ENCODE measurements at places on chromosomes 4 and X. TPM values are rescaled to one million over a fixed set of nuclear protein-coding genes. Genes with fewer than 3 reads are reported as not detected.
A peak's percentile ranks its signal among the peaks of the same experiment; 100 is the strongest.

TENM3 gene
- 24.5 TPM for polyA plus RNA-seq

VEGFD gene
- polyA plus RNA-seq, result 0.06 TPM

DNA sequence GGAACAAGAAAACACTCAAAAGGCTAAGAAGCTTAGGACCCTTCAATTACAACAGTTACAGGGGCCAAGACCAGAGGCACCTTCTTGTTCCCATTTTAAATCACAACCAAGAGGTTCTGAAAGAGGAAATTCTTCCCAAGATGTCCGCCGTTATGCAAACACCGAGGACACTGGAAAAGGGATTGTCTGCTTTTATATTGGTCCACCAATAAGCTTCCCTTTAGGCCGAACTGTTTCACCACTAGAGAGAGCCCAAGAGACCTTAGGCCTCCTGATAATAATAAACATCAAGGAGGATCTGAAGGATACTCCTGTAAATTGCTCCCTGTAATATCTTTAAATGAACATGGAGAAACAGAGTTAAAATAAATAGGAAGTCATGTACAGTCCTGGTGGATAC is 92.6 kb upstream of the NLRP2B start:
- no peak for DNase-seq

DNA sequence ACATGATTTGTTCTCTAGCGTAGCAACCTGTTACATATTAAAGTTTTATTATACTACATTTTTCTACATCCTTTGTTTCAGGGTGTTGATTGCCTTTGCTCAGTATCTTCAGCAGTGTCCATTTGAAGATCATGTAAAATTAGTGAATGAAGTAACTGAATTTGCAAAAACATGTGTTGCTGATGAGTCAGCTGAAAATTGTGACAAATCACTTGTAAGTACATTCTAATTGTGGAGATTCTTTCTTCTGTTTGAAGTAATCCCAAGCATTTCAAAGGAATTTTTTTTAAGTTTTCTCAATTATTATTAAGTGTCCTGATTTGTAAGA is 2.4 kb downstream of the ALB start:
- DNase-seq, result no peak

- DNase-seq, result no peak
Measured at GRCh38 chr4:55393461-55394320, 2.1 kb upstream of the TMEM165 start.

DNA sequence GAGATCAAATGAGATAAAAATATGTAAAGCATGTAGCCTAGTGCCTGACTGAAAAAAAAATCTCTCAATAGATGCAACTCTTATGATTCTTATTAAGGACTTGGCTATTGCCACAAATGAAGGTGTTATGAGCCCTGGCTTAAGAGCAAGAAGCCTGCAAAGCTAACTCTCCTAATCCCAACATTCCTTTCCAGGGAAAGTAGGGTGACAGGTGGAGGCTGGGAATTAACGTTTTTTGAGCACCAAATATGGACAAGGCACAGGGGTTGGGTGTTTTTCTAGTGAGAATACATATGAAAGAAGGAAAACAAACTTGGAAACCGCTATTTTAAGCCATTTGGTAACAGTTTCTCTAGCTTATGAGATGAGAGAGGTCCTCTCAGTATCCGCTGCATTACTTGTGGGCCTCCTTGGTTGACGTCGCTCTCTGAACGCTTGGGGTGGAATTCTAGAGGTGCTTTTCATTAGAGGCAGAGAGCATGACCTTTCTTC is 2.4 kb downstream of the RHOH start:
- no peak for DNase-seq

- peak; percentile 37 for DNase-seq
Measured at GRCh38 chrX:104310090-104310489, 55.4 kb upstream of the ESX1 start.

DNA sequence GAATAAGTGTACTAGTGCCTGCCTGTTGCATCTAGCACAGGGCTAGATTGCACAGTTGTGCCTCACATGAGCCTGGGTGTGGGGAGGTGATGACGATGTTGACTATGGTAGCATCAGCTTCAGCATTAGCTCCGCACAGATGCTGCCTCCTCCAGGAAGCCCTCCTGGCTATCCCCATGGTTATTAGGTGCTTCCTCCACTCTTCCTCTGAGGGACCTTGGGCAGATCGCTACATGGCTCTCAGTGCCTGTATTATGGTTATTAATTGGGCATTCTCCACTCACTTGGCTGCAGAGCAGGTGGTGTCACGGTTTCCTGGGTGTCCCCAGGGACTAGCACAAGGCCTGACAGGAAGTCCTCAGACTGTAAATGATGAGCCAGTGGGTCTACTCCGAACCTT is 325.6 kb downstream of the ARHGAP10 start:
- DNase-seq, result no peak

DNA sequence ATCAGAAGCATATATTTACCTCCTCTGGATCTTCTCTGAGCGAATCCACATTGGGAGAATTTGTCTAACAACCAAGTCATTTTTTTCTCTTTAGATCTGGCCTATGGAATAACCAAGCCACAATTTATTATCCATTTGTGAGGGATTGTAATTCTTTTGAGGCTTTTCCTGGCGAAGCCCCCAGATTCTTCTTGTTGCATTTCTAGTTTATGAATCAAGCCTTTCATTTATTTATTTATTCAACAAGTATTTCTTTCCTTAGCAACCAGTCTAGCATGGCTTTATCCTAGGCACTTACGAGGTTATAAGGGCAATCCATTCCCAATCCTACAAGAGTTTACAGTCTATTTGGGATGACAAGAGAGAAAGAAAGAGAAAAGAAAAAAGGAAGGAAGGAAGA is 18.4 kb upstream of the FNIP2 start:
- no peak for DNase-seq

DNA sequence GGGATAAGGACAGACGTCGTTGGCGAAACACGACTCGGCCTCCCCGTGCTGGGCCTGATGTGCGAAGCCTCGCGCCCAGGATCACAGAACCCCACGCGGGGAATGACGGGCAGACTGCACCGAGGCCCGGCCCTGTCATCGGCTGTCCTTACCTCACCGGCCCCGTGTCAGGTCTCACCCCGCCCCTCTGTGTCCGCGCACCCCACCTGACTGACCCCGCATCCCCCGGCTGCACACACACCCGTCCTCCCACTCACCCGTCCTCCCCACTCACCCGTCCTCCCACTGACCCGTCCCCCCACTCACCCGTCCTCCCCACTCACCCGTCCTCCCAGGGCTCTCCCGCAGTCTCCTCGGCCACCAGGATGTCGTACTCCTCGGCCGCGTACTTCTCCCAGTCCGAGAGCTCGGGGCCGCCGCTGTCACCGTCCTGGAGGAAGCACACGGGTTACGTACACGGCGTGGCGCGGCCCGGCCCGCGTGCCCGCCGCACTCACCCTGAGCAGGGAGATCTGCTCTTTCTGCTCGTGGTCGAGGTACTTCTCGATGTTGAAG is 19.8 kb upstream of the GTPBP6 start:
- DNase-seq, result no peak

GRCh38 chr4:99405433-99406115 is 29.6 kb downstream of the ADH7 start:
- DNase-seq, result peak; percentile 66

GRCh38 chr4:123452616-123453015 is 56.0 kb downstream of the SPRY1 start:
- peak; percentile 91 for DNase-seq

All from mammary epithelial cell (primary cell).